ENCODE measurements at places on chromosomes 1 and 21.
A peak's percentile ranks its signal among the peaks of the same experiment; 100 is the strongest.

DNA sequence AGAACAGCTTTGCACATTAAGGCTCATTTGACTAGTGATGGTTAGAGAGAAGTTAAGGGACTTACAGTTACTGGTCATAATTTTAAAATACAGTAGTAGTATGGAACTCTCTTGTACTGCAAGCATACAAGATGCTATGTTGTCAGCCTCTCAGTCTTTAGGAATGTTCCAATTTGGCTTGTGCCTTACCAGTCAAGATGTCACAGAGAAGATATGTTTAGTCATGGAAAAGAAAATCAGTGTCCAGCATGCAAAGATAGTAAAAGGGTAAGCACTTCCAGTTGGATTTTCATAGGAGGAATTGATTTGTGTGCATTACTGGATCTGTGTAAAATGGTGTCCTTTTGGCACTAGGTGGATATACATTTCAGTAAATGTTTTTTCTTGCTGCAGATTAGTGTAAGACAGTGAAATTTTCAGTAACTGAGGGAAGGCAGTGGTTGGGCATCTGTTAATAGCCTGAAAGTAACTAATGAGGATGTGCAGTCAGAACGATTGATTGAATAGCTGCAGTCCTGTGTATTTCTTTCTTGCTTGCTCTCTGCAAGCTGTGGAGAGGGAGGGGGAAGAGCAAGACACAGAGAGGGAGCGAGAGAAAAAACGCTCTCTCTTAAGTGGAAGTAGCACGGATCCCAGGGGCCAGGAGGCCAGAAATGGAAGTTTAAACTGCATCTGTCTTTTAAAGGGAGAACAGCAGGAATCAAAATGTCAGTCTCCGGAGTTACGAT lies 108.2 kb downstream of the CLEC20A start:
- no peaks in the 10 kb centered on the region for H3K36me3 ChIP-seq
- H3K27ac ChIP-seq: peak overlapping the region; percentile 3
- H3K27me3 ChIP-seq: no peaks in the 10 kb centered on the region
- DNase-seq: peak; percentile 41
- peaks cover 10% of the 10 kb centered on the region for H3K4me1 ChIP-seq

- no peak overlapping the region for H3K4me3 ChIP-seq
- H3K27ac ChIP-seq: no peak overlapping the region
- H3K4me1 ChIP-seq: no peaks in the 10 kb centered on the region
- no peaks in the 10 kb centered on the region for H3K27me3 ChIP-seq
- DNase-seq: no peak
Measured at GRCh38 chr21:32534113-32534512, 51.2 kb downstream of the TCP10L start.

- no peaks in the 10 kb centered on the region for H3K4me1 ChIP-seq
- no peaks in the 10 kb centered on the region for H3K27me3 ChIP-seq
- DNase-seq: no peak
- no peaks in the 10 kb centered on the region for H3K36me3 ChIP-seq
- H3K4me3 ChIP-seq: no peak overlapping the region
- H3K27ac ChIP-seq: no peak overlapping the region
Measured at GRCh38 chr1:242605521-242605920, 81.0 kb upstream of the PLD5 start.

- no peak overlapping the region for H3K27ac ChIP-seq
- H3K4me3 ChIP-seq: no peak overlapping the region
- H3K36me3 ChIP-seq: no peaks in the 10 kb centered on the region
- no peak for DNase-seq
- no peaks in the 10 kb centered on the region for H3K27me3 ChIP-seq
- peaks cover 5% of the 10 kb centered on the region for H3K4me1 ChIP-seq
Measured at GRCh38 chr1:10969267-10969970, 43.0 kb upstream of the TARDBP start.

GRCh38 chr1:154607106-154607608 lies 829 bp downstream of the ADAR start:
- no peak for DNase-seq
- peak overlapping the region; percentile 84 for H3K4me3 ChIP-seq
- no peaks in the 10 kb centered on the region for H3K27me3 ChIP-seq
- H3K4me1 ChIP-seq: peaks cover 16% of the 10 kb centered on the region

GRCh38 chr1:227299688-227300087 lies 18.6 kb downstream of the CDC42BPA start:
- H3K27ac ChIP-seq: no peak overlapping the region
- no peak overlapping the region for H3K4me3 ChIP-seq
- DNase-seq: no peak
- H3K27me3 ChIP-seq: no peaks in the 10 kb centered on the region
- H3K4me1 ChIP-seq: peaks cover 6% of the 10 kb centered on the region
- no peaks in the 10 kb centered on the region for H3K36me3 ChIP-seq

DNA sequence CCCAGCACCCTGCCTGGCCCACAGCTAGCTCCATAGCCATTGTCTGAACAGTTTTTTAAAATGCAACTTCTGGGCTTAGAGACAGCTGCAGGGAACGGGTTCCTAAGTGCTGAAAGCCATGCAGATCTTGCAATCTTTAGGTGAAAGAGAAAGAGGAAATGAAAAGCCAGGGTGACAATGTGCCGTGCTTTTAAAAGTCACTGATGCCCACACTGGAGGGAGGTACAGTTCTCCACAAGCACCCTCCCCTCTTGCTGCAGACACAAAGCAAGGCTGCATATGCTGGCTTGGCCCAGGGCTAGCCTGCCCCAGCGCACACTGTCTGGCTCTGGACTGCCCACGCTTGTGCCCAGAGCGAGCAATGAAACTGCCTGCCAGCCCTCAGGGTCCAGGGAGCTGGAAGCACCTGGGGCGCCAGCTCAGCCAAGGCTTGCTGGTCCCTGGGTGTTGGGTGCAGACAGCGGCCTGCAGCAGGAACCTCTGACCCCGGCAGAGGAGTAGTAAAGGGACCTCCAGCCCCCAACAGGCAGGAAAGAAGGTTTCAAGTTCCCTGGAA lies 70.4 kb downstream of the AJAP1 start:
- H3K36me3 ChIP-seq: no peaks in the 10 kb centered on the region
- DNase-seq: no peak
- H3K27ac ChIP-seq: no peak overlapping the region
- H3K27me3 ChIP-seq: no peaks in the 10 kb centered on the region
- H3K4me3 ChIP-seq: no peak overlapping the region
- H3K4me1 ChIP-seq: no peaks in the 10 kb centered on the region

DNA sequence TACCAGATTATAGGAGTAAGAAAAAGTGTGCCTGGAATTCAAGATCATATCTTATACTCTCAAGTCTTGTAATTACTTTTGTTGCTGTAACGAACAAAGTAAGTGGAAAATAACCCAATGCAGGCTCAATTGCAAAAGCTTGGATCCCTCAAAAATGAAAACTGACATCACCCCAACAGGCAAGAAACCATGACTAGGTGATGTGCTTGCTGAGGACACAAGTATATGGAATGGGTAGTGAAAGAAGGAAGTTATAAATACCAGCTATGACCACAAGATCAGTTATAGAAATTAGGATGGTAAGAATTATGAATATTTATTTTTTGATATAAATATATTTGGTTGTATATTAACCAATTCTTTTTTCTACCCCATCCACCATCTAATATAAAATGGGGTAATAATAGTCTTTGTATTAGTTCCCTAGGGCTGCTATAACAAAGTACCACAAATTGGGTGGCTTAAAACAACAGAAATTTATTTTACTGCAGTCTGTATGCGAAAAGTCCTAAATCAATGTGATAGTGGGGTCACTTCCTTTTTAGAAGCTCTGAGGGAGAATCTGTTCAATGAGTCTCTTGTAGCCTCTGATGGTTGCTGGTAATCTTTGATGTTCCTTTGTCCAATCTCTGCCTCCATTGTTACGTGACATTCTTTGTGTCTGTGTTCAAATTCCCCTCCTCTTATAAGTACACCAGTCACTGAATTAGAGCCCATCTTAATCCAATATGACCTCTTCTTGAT lies 45.0 kb downstream of the DUSP10 start:
- no peaks in the 10 kb centered on the region for H3K36me3 ChIP-seq
- no peaks in the 10 kb centered on the region for H3K27me3 ChIP-seq
- H3K27ac ChIP-seq: no peak overlapping the region
- no peaks in the 10 kb centered on the region for H3K4me1 ChIP-seq

DNA sequence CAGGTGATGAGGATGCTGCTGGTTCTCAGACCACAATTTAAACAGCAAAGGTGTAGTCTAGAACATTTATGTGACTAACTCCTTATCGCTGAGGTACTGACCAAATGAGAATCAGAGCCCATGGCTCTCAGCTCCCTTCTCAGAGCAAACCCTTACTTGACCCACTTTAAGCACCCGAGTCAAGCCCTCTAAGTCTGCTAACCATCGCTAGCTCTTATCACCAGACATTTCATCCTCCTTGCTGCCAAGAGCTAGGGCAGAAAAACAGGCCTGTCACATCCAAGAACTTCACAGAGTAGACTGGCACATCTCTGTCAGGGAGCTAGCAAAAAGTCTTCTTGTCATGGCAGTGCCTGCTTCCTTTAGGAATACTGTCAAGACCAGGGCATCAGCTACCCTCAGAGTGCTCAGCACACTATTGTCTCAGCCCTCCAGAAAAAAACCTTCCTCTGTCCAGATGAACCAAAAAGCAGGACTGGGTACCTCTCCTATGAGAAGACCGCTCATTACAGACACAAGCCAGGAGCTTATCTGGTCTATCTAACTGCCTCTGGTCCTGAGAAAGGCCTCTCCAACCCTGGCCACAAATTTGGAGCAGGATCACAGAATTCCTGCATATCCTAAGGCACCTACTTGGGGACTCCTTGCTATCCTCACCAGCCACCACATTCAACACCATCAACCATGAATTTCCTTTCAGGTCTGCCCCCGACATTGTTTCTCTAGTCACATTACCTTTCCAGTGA lies 26.2 kb downstream of the ERI3 start:
- no peaks in the 10 kb centered on the region for H3K27me3 ChIP-seq
- H3K4me1 ChIP-seq: peaks cover 7% of the 10 kb centered on the region
- no peak overlapping the region for H3K27ac ChIP-seq
- peaks cover 4% of the 10 kb centered on the region for H3K36me3 ChIP-seq
- no peak for DNase-seq
- no peak overlapping the region for H3K4me3 ChIP-seq

DNA sequence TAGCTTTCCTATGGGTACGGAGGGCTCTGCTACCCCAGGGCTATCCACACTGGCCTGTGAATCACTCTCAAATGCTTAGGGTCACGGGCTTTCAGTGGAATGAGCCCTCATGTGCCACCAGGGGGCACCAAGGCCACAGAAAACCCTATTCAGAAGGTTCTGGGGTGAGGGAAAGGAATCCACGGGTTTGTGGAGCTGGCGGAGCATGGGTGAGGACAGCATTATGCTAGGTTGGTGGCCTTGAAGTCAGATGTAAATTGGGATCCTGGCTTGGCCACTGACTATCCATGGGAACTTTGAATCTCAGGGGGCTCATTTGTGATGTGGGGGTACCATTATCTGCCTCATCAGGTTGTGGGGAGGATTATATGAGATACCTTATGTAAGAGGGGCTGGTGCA lies 5.1 kb upstream of the LAMTOR5 start:
- H3K27ac ChIP-seq: no peak overlapping the region
- no peaks in the 10 kb centered on the region for H3K27me3 ChIP-seq

DNA sequence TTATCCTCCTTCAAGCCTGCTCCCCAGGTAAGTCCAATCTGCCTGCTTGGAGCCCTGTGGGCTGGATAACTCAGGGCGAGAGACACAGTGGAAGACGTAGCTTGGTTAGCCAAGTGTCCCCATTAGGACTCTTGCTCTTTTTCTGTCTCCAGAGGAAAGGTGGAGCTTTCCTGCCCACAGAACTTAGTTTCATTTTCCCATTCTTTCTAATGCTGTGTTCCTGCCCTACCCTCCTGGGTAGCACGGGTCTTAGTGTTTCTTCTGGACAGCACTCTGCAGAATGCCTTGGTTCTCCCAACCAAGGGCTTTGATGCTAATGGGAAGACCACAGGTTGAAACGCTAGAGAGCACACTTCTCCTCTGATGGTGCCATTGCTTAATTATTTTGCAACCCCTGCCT lies 92.5 kb upstream of the LRRC8D start:
- DNase-seq: no peak
- H3K27ac ChIP-seq: peak overlapping the region; percentile 14
- no peaks in the 10 kb centered on the region for H3K36me3 ChIP-seq
- no peaks in the 10 kb centered on the region for H3K27me3 ChIP-seq
- H3K4me3 ChIP-seq: no peak overlapping the region

GRCh38 chr1:189211742-189212141 lies 1265.9 kb downstream of the BRINP3 start:
- no peaks in the 10 kb centered on the region for H3K27me3 ChIP-seq
- no peak overlapping the region for H3K4me3 ChIP-seq
- H3K36me3 ChIP-seq: no peaks in the 10 kb centered on the region
- no peak for DNase-seq

DNA sequence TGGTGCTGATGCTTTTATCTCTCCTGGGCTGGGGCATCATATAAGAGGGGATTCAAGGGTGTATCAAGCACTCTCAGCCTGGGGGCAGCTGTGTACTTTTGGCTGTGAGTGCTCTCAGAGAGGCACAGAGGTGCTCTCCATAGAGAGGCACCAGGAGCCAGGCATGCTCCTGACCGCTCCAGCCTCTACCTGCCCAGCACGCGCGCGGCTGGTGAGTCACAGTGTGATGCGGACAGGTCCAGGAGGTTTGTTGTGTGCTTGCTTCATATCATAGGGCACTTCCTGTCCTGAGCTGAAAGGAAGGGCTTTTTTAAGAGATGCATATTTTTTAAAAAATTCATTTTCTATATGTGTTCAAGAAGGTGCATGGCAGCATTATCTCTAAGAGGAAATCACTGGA lies 93.6 kb upstream of the BCAR3 start:
- no peak for DNase-seq
- no peaks in the 10 kb centered on the region for H3K27me3 ChIP-seq
- no peaks in the 10 kb centered on the region for H3K36me3 ChIP-seq
- no peak overlapping the region for H3K4me3 ChIP-seq

DNA sequence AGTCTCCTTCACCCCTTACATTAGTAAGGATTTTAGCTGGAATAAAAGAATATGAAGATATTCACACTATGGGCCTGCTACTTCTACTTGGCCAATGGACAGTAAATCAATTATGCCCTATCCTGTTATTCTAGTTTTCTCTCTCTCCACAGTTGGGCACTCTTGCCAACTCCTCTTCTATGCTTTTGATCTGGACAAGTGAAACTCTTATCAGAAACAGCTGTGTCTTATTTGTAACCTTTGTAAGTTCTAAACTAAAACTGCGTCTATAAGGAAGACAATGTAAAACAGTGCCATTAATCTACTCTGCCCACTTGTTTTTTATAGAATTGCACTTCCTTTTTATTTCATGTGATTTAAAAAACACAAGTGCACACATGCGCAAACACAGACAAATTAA lies 244.0 kb upstream of the DMRTA2 start:
- H3K27ac ChIP-seq: no peak overlapping the region
- H3K27me3 ChIP-seq: no peaks in the 10 kb centered on the region
- H3K4me1 ChIP-seq: peaks cover 2% of the 10 kb centered on the region

- no peaks in the 10 kb centered on the region for H3K4me1 ChIP-seq
- no peak for DNase-seq
- H3K4me3 ChIP-seq: no peak overlapping the region
- H3K36me3 ChIP-seq: no peaks in the 10 kb centered on the region
- no peak overlapping the region for H3K27ac ChIP-seq
- H3K27me3 ChIP-seq: no peaks in the 10 kb centered on the region
Measured at GRCh38 chr1:90149101-90149500, 154.2 kb downstream of the ZNF326 start.

- no peaks in the 10 kb centered on the region for H3K27me3 ChIP-seq
- H3K27ac ChIP-seq: no peak overlapping the region
- H3K36me3 ChIP-seq: peaks cover 57% of the 10 kb centered on the region
Measured at GRCh38 chr1:26733982-26734381, 38.2 kb downstream of the ARID1A start.
